Activated B cell treated with CpG ODN at 0.5 μM for 24 hours (primary cell): ENCODE measurements at places on chromosomes 11 and 22. TPM values are rescaled to one million over a fixed set of nuclear protein-coding genes. Genes with fewer than 3 reads are reported as not detected.

DNA sequence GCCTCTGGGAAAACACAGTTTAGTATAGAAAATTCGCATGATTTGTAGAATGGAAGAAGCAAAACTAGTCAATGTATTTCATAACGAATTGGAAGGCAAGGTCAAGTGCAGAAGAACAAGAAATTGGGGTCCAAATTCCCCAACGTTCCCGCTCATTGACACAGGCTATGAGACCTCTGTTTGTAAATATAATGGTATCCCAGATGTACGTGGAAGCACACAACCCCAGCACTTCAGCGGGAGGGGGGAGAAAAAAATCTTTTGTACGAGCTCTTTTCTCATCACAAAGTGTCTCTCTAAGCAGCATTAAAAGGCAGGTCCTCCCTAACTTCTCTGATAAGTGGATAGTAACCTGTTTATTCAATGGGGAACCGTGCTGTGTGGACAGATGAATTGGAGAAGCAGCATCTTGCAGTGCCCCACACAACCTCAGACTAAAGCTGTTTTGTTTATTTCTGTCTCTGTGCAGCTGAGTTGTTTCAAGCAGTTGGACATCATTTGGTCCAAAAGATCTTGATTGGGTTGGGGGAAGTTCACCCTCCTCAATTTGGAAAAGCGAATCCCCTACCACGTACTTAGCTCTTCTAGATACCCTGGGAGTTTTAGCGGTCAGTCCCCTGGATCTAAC lies 1.1 kb upstream of the GAB2 start:
- no peak for DNase-seq

GRCh38 chr11:1832920-1833295 lies 1.9 kb upstream of the SYT8 start:
- DNase-seq = no peak

DNA sequence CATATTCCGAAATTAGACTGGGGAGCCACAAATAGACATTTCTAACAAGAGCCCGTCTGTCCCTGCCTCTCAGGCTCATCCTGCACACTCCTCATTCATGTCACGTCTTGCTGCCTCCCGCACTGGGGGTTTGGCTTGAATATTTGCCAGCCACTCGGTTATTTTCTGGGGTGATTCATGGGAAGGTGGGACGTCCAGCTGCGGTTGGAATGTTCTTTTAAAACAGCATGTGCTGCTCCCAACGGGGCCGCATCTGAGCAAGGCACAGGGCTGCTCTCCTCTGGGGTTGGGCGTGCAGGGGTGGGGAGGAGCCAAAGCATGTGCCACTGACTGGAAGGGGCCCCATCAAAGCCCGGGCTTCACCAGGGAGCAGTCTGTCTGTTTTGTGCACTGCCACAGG lies 25.9 kb upstream of the SLC5A4 start:
- no peak for DNase-seq

GRCh38 chr11:119314726-119315125 lies 2.2 kb downstream of the MCAM start:
- DNase-seq = no peak

THAP7 gene
- 27.1 and 32.3 TPM in 2 replicates for total RNA-seq

DGKZ gene
- total RNA-seq = 48.1 and 53.6 TPM in 2 replicates

SCGB2A2 gene
- total RNA-seq = not detected in 2 replicates

USP2 gene
- total RNA-seq = 0.24 TPM in 1 of 2 replicates, not detected in the other
